Umbilical cord (tissue), 2 donors: ENCODE measurements at places on chromosomes 1 and 21. TPM values are rescaled to one million over a fixed set of nuclear protein-coding genes. Genes with fewer than 3 reads are reported as not detected.
A peak's percentile ranks its signal among the peaks of the same experiment; 100 is the strongest.

DNA sequence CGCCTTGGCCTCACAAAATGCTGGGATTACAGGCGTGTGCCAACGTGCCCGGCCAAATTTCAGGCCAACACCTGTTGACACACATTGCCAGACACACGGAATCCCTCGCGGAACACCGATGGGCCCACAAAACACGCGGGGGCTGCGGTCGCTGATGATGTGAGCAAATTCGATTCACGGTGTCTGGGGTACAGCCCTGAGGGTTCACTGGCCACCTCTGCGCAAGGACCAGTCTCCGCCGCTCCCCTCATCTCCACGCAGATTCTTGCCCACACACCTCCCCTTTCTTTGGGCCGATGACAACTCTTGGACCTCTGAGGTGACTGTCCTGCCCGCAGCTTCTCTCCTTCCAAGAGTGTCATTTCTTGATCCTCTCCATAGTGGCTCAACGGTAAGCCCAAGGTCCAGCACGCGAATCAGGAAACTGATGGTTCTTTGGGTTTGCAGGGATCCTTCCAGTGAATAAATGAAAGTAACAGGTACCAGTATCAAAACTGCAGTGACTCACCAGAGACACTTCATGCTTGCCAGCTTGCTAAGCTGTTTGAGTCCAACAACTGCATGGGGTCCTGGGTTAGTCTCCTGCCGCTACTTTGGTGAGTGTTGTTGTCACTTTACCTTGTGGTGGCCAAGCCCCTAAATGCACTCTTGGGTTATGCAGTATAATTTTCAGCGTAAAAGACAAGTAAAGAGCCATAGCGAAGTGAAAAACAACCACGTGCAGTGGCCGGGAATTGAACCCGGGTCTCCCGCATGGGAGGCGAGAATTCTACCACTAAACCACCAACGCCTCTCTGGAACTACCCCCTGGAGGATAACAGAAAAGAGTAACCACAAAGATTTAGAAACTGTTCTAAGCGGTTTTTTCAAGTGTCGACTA lies 11.0 kb upstream of the RNU1-3 start:
- DNase-seq: peak; percentile 12

GRCh38 chr1:3410142-3410925 lies 44.1 kb upstream of the ARHGEF16 start:
- peak; percentile 69 for DNase-seq

DNA sequence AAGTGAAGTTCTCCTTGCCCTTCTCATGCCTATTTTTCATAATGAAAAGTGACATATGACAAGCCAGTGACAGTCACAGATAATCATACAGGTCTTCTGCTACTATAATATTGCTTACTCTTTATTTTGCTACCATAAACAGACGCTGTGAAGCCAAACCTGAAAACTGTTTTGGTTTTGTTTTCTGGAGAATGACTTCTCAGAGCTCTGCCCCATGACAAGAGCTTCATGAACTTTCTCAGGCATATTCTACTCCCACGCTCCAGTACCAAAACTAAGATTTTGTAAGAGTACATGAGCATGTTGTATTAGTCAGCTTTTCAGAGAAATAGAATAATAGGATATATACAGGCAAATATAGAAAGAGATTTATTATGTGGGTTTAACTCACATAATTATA lies 64.3 kb upstream of the VTCN1 start:
- DNase-seq: no peak

KLF17 gene
- total RNA-seq: 5.5 TPM

GRCh38 chr1:164803366-164803765 lies 244.4 kb downstream of the PBX1 start:
- no peak for DNase-seq

DNA sequence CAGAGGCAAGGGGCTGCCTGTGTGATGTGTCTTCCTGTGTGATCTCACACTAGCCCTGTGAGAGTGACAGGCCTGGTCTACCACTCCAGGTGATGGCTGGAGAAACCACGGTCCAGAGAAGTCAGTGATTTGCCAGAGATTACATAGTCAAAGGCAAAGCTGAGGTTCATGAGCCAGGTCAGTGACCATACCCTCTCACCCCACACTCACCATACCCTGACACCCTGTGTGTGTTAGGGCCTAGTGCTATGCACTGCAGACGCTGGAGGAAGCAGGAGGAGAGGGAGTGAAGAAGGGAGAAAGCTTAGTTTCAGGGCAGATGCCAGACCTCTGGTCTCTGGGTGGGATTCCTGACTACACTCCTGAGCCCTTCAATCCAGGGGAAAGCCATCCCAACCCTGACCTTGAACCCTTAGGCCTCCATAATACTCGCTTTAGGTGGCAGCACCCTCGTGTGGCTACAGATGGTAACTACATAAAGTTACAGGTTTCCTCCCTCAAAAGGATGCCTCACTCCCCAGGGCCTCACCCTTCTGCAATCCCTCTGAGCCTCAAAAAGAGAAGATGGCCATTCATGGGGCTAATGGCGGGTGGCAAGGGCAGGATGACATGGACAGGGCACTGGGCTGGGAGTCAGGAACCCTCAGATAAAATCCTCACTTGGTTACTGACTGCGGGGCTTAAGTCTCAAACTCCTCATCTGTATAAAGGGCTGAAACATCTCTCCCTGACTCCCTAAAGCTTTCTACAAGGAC lies 20.8 kb upstream of the SDC3 start:
- peak; percentile 50 for DNase-seq

TAS1R1 gene
- total RNA-seq: not detected

F13B gene
- total RNA-seq: not detected

GRCh38 chr21:45450423-45451090 lies 45.6 kb downstream of the COL18A1 start:
- DNase-seq: peak; percentile 66
